ENCODE measurements at places on chromosomes 12 and 14.

GRCh38 chr12:96153131-96153725, 40.9 kb upstream of the ELK3 start:
- DNase-seq = no peak

DNA sequence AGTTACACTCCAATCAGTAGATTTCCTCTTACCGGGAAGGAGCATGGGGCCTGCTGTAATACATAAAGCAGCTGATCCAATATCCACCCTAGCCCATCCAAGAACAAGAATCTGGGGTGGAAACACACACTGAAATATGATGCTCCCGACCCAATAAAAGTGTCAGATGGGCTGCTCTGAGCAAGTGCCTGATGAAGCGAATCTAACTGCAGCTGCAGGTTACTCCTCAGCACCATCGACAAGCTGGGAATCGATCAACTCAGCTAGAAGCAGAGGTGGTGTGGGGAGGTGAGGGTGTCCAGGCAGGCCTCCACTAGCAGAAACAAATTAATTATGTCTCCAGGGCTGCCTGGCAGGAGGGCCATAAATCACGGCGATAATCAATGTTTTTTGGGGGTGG, 64.0 kb upstream of the WSCD2 start:
- DNase-seq = no peak

DNA sequence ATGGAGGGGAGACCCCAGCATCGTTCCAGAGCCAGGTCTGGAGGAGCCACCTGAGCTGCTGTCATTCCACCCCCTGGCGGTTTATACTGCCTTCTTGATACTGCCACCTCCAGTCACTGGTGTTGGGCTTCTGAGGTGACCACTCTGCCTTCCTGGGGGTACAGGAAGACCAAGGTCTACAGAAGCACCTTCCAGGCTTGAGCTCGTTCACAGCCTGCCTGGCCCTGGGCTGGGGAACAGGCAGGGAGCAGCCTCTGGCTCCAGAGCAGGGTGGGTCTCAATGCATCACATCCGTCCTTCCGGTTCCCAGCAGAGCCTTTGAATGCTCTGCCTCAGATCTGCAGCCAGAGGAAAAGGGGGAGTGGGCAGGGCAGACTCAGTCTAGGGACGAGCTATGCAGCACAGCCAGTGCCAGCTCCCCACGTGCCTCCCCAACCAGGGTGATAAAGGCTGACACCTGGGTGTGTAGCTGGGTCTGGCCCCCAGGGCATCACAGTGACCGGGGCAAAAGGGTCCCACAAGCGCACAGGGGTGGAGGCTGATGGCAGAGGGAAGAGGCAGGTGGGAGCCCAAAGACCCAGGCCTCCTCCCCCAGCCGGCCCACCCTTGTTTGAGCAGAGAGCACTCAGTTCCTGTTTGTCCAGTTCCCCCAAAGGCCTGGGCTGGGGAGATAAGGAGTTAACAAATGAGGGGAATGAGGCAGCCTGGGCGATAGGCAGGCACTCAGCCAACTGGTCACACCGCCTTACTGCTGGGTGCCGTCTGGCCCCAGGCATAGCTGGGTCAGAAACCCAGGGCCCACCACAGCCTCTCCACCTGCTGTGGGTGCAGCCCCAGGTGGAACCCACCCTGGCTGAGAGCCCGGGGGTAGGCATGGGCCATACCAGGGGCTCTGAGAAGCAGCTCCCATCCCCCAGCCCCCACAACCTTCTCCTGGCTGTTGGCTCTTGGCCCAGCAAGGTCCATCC, 17.1 kb downstream of the DEGS2 start:
- no peak for DNase-seq

- no peak for DNase-seq
These were observed 51.7 kb downstream of the MGST1 start for GRCh38 chr12:16399101-16399500.

DNA sequence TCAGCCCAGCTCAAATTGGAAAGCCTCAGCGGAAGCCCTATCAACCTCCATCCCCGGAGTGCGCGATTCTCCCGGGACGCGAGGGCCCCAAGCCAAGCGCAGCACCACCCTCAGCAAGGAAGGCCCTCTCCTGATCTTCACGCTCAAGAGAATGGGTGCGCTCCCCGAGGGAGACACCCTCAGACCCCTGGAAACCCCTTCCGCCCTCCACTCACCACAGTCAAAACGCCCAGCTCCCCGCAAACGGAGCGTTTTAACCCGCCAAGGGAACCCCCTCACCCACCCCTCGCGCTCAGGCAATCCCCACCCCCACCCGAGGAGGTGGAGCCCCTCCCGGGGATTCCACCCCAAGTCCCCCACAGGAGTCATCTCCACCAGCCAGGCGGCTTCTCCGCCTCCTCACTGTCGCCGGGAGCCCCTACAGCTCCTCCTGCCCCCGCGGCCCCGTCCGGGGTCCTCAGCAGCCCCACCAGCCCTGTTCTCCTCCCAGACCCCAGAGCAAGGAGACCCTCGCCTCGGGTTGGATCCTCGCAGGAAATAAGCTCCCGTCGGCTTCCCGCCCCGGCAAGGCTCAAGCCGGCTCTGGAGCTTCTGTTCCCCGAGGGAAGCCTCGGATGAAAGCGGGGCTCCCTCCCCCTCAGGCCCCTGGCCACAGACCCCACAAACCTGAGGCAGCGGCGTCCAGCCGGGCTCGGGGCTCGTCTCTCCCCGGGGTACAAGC, 507 bp downstream of the BAZ2A start:
- DNase-seq = no peak

DNA sequence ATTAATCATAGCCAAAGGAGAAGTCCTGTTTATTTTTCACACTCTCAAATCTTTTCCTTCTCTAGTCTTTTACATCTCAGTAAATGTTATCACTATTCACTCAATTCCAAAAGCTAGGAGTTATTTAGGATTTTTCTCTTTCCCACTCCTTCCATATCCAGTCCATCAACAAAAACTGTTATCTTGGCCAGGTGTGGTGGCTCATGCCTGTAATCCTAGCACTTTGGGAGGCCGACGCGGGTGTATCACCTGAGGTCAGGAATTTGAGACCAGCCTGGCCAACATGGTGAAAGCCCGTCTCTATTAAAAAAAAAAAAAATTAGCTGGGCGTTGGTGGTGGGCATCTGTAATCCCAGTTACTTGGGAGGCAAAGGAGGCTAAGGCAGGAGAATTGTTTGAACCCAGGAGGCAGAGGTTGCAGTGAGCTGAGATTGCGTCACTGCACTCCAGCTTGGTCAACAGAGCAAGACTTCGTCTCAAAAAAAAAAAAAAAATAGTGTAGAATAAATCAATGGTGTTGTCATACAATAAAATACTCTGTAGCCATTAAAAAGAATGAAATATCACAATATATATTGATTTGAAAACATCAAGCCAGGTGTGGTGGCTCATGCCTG, 46.6 kb upstream of the FOXJ2 start:
- no peak for DNase-seq

DNA sequence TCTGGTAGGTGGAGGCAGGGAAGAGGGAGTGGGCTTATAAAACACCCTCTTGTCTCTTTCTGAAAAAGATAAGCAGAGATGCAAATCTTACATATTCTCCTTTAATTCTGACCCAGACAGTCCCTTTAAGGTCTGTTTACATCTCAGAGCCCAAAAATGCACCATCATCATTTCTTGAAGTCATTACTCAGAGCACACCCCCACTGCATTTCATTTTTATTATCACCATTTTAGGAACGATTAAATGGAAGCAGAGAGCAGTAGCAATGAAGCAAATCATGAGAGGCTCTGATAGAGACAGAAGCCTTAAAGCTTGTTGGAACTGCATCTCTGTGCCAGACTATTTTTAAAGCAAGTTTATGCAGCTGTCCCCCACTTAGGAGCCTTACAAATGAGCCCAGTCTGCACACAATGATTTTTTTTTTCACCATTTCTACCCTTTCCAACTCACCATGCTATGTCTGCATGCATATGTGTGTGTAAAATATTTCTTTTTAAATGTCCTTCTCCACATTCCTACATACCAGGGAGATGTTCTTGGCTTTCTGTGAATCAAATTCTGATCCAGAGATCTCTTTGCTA, 311.0 kb downstream of the GRIN2B start:
- no peak for DNase-seq

DNA sequence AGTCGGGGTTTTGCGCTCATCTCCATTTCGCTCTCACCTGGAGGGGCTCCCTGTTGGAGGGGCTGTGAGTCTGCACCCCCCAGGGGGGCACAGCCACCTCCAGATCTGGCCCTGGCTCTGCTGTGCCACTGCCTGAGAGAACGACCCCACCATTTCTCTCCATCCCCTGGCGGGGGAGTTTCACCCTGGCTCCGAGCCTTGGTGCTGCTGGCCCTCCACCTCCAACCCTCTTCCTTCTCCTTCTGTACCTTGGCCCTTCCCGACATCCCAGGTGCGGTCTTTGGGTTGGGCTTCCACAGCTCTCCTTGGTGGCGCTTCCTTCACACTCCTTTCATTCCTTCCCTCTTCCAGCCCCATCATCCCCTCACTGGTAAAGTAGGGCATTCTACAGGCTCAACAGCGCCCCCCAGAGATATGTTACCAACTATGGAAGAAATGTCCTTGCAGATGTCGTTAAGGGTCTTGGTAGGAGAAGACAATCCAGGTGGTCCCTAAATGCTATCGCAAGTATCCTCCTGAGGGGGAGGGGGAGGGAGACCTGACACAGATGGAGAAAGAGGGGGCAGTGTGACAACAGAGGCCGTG, 16.3 kb downstream of the SERPINA1 start:
- DNase-seq = no peak

- DNase-seq = no peak
These were observed 20.8 kb downstream of the SNRNP35 start for GRCh38 chr12:123478762-123479161.

DNA sequence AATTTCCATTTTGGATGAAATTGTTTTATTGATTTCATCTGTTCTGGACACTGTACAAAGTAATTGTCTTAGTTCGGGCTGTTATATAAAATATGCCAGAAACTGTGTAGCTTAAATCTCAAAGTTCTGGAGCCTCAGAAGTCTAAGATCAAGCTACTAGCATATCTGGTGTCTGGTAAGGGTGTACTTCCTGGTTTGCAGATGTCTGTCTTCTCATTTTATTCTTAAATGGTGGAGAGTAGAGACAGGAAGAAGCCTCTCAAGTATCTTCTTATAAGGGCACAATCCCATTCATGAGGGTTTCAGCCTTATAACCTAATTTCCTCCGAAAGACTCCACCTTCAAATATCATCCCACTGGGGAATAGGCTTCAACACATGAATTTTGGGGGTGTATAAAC, 51.3 kb downstream of the MON2 start:
- DNase-seq = no peak

- DNase-seq = no peak
These were observed 10.4 kb downstream of the PAX9 start for GRCh38 chr14:36672095-36672494.

DNA sequence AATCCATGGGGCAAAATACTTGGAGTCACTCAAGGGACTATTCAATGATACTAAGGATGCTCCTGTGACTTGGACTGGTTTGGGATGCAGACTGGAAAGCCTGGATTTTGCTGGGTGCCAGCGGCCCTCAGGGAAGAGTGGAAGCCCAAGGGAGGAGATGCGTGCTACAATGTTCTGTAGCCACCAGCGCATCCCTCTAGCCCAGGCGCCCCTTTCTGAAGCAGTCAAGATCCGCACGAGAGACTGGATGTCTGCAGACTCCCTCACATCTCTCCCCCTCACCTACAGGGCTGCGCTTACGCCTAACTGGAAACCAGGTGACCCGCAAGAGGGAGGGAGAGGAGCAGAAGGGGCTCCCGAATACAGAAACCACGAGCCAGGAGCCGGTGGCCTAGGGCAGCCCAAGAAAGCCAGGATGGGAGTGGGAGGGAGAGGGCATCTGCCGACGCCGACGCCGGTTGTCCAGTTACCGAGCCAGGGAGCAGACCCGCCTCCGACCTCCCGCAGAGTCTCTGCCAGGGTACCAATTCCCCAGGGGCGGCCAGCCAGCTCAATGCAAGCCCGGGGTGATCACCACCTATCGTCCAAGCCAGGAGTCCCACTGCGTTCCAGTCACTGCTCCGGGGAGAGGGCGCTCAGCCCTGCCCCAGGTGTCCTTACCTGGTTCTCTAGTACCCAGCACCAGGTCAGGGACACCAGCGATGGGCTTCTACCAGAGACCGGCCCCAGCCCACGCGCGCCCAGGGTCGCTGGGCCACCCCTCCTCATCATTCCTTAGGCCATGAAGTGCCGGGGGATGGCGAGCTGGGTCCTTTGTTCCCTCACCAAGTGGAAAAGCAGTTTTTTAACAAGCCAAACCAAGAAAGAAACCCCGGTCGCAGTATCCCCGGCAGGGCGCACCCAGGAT, 1.2 kb downstream of the NTN4 start:
- DNase-seq = no peak

DNA sequence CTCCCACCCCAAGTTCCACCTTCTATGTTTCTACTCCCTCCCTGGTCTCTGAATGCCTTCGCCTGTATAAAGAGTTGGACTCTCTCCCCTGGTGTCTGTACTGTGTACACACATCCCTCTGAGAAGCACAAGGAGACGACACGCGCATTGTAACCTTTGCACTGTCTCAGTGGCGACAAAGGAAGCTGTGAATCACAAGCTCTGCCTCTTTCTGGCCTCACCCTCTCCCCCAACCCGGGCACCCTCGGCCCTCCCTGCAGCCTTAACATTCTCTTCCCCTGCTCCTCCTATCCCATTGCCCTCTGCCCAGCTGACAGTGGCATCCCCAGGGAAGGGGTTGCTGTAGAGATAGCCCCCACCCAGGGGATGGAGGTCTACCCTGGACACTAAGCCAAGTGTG, 2.5 kb upstream of the SMARCD1 start:
- DNase-seq = no peak
